Right renal pelvis (tissue), 4 donors: ENCODE measurements at places on chromosomes 12 and 14. TPM values are rescaled to one million over a fixed set of nuclear protein-coding genes. Genes with fewer than 3 reads are reported as not detected.

- no peak for DNase-seq
Observed at GRCh38 chr14:32312010-32312331, 17.1 kb upstream of the AKAP6 start.

GRCh38 chr12:117189725-117190209, 503 bp downstream of the FBXO21 start:
- peak; percentile 18 for DNase-seq

DNA sequence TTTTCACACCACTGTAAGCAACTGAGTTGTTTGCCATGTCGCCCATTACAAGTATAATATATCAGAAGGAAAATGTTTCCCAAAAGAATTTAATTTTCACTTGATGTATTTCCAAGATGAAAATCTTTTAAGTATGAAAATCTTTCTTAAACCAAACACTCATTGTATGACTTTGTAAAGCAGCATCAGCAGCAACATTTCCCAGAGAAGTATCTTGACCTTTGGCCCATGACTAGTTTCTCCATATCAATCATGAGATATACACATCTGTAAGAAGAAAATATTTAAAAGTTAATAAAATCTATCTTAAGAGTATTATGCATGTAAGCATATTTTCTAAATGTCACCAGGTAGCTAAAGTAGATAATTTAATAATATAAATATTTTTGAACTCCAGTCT, 52.8 kb downstream of the ATP2B1 start:
- no peak for DNase-seq

DNA sequence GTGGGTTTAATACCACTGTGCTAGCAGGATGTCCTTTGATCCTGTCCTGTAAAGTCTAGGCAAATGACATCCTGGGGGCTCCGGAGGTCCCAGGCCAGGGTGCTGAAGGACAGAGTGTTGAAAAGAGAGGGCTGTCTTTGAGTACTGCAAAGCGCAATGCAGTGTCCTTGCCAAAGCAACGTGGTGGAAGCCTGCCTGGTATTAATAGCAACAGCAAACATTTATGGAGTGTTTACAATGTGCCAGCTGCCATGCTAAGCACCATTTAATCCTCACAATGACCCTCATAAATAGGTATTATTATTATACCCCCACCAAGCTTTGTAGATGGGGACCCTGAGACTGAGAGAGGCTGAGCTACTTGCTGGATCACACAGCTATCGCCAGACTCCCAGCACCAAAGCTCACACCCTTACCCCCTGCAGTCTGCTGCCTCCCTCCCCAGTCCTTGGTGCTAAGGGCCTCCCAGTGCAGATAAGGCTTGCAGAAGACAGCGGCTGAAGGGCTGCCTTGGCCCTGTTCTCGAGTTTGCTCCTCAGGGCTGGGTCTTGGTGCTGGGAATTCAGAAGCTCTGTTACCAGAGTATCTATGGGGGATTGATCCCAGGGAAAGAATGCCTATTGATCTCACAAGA, 427.7 kb downstream of the FUT8 start:
- DNase-seq = no peak

GRCh38 chr14:96965885-96966595, 168.9 kb downstream of the VRK1 start:
- no peak for DNase-seq

PLA2G1B gene
- polyA plus RNA-seq = 0.37 TPM

MYRFL gene
- polyA plus RNA-seq = 1.6 TPM

GRCh38 chr12:129762436-129762835, 141.4 kb downstream of the TMEM132D start:
- DNase-seq = peak; percentile 28

GRCh38 chr14:96944297-96944696, 147.1 kb downstream of the VRK1 start:
- no peak for DNase-seq

- DNase-seq = no peak
Observed at GRCh38 chr12:122928404-122929147, 32.7 kb upstream of the VPS37B start.

DNA sequence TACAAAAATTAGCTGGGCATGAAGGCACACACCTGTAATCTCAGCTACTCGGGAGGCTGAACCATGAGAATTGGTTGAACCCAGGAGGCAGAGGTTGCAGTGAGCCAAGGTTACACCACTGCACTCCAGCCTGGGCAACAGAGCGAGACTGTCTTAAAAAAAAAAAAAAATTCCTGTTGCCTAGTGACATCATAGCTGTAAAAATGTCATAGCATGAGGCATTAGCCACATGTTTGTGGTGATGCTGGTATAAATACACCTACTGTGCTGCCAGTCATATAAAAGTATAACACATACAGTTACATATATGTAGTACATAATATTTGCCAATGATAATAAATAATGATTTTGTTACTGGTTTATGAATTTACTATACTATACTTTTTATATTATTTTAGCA, 22.2 kb downstream of the SLC41A2 start:
- DNase-seq = no peak

DNA sequence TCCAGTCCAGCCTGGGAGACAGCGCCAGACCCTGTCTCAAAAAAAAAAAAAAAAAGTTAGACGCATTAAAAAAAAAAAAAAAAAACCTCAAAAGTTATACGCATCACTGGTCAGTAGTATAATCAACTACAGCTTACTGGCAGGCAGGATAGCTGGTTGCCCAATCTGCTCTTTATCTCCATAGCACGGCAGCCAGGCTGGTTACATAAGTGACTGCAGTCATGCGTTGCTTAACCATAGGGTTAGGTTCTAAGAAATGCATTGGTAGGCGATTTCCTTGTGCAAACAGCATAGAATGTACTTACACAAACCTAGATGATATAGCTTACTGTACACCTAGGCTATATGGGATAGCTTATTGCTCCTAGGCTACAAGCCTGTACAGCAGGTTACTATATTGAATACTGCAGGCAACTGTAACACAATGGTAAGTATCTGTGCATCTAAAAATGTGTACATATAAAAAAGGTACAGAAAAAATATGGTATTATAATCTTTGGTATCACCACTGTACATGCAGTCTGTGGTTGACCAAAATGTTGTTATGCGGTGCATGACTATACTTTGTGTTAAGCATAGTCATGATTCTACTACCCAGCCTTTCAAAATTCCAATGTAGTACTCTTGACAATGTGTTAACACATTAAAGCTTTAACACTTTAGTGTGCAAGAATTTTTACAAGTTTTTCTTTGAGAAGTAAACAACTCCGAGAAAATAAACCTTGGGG, 8.1 kb downstream of the L2HGDH start:
- no peak for DNase-seq

TDRD9 gene
- polyA plus RNA-seq = 3.3 TPM

DNA sequence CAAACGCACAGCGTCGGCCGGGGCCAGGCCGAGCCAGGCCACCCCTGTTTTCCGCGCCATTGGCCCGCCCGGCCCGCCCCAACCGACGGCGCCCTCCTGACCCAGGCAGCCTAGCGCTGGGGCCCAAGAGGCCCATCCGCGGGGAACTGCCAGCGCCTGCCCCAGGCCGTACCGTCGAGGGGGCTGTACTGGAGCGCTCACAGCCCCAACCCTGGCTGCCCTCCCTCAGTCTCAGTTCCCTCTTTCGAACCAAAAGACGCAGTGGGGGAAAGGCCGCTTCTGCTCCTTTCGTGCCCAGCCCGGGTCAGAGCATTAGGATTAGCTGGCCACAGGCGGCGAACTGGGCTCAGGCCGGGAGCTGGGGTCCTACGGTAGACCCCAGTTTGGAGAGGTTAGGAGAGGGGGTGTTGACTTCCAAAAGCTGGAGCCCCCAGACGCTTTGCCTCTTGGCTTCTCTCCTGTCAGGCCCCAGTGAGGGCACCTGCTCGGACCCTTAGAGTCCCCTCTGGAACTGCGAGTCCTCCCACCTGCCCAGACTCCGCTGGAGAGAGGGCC, 1.9 kb downstream of the NKX2-1 start:
- no peak for DNase-seq

DNA sequence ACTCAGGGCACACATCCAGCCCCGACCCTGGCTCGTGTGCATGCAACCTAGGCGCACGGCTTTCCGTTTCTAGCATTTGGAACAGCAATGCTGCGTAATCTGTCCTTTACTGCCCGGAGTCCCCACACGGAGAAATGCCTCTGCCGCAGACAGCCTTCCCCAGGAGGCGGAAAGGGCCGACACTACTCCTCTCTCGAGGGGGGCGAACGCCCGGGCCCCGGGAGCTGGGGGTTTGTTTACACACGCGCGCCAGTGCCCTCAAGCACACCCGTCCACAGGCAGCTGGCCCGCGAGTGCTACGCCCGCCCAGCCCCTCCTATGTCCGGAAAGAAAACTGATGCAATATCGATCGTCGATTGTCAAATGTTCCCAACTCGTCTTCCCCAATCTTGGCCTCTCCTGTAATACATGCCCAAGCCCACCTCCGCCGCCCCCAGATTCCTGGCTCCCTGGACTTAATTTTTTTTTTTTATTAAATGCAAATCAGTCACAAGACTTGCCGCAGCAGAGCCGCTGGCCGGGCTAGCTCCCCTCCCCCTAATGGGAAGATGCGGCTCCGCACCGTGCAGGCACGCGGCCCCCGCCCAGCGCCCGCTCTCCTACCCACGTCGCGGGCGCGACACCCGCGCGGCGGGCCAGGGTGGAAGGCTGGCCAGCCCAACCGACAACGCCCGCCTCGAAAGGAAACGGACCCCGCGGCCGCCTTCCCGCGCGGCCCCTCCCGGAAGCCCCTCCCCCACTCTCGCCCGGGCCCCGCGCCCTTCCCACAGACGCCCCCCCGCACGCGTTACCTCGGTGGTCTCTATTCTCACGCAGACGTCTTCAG, 642 bp downstream of the SLC38A2 start:
- DNase-seq = no peak
